ENCODE measurements at places on chromosomes 7 and 10.

DNA sequence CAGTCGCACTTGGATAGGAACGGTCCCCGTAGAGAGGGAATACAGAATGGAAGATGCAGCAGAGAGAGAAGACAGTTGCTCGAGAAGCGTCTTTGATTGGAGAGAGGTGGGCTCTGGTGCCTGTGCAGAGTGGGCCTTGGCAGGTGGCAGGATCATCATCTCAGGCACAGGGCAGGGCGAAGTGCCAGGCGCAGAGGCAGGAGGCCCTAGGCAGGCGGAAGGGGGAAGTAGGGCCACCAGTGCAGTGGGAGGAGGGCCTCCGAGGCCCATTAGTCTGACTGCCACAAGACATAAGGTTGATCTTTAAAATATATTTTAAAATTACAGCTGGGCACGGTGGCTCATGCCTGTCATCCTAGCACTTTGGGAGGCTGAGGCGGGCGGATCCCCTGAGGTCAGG lies 10.1 kb downstream of the CARD11 start:
- DNase-seq: no peak

GRCh38 chr7:119228482-119228881 lies 1004.0 kb downstream of the ANKRD7 start:
- no peak for DNase-seq

GRCh38 chr10:10500937-10501336 lies 516.7 kb upstream of the CELF2 start:
- DNase-seq: no peak

GRCh38 chr10:6396226-6396625 lies 183.8 kb downstream of the PRKCQ start:
- DNase-seq: no peak

- DNase-seq: no peak
These were observed 106.0 kb upstream of the PDCD4 start for GRCh38 chr10:110765513-110766319.

DNA sequence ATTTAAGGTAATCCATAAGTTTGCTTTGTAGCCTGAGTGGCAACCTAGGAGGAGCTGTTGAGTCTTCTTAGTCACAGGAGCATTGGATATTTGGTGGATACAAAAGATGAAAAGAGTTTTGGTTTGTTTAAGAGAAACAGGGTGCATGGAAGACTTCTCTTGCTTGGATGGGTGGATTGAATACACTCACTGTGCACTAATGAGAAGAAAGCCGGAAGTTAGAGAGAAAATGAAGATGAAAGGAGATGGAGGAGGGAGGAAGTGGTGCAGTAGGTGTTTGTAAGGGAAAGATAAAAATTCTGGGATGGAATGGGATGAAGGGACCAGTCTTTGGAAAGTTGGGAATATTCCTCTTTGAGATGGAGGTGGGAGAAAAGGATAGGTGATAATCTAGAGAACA lies 7.7 kb downstream of the MDFIC start:
- DNase-seq: no peak

GRCh38 chr10:74110120-74110519 lies 40.5 kb downstream of the AP3M1 start:
- DNase-seq: no peak

All from esophagus squamous epithelium (tissue), 5 donors.